ACHN (cell line): ENCODE measurements at places on chromosomes 3 and 15.

GRCh38 chr3:17927036-17927435, 184.6 kb upstream of the TBC1D5 start:
- no peak for DNase-seq

DNA sequence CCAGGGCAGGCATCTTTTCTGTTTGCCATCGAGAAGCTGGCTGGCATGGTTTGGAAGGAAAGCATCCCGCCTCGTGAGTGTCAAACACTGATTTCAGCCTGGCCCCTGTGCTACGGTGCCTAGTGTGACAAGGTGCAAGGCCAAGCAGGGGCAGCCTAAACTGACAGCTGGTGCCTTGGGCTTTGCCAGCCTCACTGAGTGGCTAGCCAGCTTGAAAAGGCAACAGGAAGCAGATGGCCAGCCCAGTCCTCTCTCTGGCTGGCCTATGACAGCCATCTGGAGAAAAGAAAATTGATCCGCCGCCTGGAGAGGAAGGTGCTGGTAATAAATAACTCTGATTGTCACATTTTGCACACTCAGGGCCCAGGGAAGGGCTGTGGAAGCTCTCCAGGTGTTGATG, 52.2 kb downstream of the C3orf85 start:
- DNase-seq: no peak

- no peak for DNase-seq
Measured at GRCh38 chr3:157718800-157719199, 215.6 kb upstream of the VEPH1 start.

DNA sequence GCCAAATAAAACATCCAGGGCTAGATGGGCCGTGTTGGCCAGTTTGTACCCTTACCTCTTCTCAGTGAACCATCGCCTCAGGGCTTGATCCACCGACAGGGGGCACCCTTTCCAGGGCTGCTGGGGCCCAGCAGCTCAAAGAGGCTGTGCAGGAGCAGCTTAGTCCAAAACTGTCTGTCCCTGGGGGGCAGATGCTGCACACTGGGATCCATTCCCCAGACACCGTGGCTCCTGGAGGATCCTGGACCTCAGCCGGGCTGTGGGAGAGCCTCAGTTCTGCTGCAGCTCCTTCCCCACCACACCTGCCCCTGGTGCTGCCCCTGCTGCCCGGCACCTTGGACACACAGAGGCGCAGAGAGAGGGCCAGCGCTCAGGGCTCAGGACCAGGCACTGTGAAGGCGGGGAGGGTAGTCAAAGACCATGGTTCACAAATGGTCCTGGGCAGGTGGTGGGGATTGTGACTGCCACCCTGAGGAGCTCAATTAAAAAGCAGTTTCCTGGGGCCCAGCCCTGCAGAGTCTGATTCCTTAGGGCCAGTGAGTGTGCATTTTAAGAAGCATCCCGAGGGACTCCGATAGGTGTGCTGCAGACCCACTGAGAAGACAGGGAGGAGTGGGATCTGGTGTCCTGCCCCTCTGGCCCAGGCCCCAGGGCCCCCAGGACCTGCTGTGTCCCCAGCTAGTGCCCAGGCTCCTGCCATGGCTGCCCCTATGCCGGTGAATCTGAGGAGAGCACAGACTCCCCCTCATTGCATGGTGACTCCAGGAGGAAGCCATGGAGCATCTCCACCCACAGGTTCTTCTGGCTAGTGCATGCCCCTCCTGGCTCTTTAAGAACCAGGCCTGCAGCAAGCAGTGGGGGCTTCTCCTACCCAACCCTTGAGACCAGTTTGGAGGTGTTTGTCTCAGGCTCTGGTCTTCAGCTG, 86.5 kb upstream of the PRR20G start:
- peak; percentile 12 for DNase-seq

- no peak for DNase-seq
Measured at GRCh38 chr3:143170676-143171075, 51.1 kb downstream of the CHST2 start.

- DNase-seq: peak; percentile 26
Measured at GRCh38 chr3:156630081-156630772, 44.2 kb upstream of the TIPARP start.

- DNase-seq: no peak
Measured at GRCh38 chr3:151011427-151011826, 38.9 kb upstream of the CLRN1 start.

- DNase-seq: no peak
Measured at GRCh38 chr15:22927761-22928160, 52.4 kb downstream of the CYFIP1 start.

- DNase-seq: no peak
Measured at GRCh38 chr3:81443457-81443782, 318.0 kb downstream of the GBE1 start.

- no peak for DNase-seq
Measured at GRCh38 chr15:63186065-63186464, 3.3 kb upstream of the RAB8B start.

DNA sequence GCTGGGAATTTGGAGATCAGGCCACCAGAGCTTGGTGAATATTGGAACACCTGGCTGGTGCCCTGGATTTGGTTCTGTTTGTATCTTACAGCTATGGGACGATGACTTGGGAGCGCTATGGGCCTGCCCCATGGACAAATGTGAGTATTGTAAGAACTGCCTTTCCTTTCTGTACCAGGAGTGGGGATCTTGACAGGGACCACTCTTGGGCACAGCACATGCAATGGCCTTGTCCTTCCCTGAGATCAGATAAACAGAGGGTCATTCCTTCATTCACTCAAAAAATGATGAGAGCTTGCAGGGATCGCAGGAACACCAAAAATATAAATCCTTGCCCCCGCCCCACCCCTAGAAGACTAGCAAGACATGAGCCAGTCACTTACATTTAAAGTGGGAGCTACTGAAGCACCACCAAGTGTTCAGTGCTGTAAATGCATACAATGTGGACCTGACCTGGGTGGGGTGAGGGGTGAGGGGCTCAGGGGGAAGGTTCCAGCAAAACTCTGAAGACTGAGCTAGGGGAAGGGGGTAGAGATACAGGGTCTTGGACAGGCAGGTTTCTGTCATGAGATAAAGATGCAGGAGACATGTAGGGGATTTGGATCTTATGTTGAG, 2.7 kb upstream of the CRELD1 start:
- DNase-seq: no peak

GRCh38 chr3:196684548-196685407, 27.3 kb downstream of the CEP19 start:
- DNase-seq: peak; percentile 48

GRCh38 chr15:44519537-44519936, 17.4 kb upstream of the EIF3J start:
- no peak for DNase-seq

DNA sequence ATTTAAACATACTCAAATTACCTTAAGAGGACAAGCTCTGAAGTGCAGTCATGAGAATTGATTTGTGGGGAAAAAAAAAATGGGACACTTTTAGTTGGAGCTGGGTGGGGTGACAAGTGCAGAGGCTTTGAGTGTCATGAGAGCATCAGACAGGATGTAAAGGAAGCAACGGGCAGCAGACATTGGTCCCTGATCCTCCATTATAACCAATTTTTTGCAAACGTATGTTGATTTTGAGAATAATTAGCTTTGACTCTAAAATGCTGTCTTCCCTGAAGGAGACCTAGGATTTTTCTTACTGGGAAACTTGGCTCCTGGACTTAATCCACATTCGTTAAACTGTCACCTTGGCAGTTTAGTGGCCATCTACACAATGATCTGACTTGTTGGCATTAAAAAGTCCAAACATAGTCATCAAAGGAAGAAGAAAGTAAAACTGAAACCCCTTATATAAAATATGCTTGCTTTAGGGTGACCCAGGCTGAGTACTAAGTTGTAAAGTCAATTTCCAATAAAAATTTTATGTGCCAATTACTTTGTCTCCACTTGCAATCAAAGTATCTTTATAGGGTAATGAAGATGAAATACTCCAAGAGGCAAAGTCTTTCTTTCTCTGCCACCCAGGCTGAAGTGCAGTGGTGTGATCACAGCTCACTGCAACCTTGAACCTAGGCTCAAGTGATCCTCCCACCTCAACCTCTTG, 45.6 kb downstream of the BCL2L10 start:
- no peak for DNase-seq

DNA sequence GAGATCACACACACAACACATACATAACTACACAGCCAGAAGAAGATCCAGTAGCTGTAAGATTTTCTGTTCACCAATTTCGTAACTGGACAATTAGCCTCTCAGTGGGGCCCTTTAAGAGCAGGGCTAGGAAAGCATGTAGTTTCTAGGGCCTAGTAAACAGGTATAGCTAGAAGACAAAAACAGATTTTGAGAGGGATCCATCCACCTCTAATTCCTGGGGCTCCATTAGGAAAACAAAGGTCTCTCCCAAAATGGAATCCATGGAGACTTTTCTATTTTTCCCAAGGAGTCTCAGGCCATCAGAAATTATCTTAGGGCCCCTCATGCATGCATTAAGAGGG, 10.5 kb downstream of the KIF15 start:
- no peak for DNase-seq

- DNase-seq: no peak
Measured at GRCh38 chr15:31925541-31925940, 104.8 kb upstream of the CHRNA7 start.
